ENCODE measurements at places on chromosomes 3 and 15.

DNA sequence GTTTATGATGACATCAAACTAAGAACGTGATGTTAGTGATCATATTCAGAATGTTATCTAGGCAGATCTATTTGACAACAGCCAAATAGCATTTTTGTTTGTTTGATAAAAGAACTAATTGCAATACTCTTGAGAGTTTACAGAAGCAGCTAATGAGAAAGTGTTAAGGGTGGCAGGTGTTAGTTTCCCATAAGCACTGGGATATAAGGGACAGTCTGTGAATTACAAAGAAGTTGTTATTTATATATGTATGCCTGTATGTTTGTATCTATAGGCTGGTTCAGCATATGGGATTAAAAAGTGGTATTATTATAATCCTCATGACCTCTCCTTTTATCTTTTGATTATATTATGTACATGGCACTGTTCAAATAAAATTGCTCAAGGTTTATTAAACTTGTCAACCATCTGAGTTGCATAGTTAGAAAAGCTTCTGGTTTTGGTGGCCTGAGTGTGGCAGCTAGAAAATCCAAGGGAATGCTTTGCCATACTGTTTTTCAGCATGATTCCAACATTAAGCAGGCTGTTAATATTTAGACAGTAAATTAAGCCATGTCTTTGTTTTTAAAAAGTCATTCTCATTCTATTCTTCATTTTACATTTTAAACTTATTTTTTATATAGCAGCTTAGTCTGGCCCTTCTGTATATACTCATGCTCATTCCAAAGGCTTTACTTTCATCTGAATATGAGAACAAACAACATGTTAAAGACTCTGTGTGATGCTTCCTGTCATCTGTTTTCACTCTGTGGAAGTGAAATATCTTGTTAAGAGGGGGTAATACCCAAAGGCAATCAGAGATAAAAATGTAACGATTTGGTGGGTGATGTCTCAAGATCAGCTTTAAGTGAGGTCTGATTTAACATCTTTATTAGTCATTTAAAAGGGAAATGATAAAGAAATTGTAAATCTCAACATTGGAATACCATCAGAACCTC is 13.1 kb downstream of the ROBO2 start:
- DNase-seq = no peak

DNA sequence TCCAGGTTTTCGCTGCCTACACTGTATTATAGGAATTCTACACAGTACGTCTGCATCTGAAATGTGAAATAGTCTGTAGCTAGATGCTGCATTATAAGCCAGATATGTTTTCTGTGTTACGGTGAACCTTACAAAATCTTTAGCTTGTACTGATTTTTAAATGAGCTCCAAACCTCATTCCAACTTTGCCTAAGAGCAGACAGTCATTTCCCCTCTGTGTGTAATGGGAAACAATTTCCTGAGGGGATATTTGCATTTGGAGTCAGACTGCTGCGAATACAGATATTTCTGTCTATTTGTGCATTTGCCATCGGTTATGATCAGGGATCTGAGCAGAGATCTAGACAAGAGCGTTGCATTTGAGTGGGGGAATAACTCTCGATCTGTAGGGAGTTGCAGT is 37.5 kb downstream of the ARNT2 start:
- DNase-seq = no peak

GRCh38 chr3:50339485-50340146 is 1.0 kb downstream of the RASSF1 start:
- no peak for DNase-seq

DNA sequence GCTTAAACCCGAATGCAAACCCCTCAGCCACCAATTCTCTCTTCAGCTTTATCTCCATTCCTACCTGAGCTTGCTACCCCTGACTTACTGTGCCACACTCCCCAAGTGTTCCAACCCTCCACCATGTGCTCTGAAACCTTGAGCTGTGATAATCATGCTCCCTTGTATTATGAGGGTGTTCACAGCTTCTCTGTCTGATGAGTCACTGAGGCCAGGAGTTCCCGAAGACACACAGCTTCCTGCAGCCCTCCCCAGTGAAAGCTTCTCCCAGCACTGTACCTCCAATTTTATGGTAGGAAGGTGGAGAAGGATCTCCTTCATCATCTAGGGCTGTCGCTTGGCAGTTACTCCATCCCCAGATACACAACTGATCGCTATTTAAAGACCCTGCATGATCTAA is 24.9 kb downstream of the STAC start:
- DNase-seq = no peak

- DNase-seq = no peak
Measured at GRCh38 chr3:133712017-133712416, 34.2 kb upstream of the TF start.

DNA sequence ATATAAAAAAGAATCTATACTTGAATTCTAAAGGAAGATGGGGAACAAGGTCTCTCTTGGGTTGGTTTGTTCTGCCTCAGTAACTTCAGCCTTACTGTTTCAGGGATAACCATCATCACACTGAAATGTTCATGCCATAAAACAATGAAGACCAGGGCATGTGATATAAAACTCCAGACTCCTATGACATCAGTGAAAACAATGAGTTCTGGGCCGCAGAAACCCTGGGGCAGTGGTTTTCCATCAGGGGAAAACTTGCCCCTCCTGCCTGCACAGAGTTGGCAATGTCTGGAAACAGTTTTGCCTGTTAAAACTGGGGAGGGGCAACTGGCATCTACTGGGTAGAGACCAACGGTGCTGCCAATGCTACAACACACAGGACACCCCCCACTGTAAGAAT is 46.8 kb downstream of the CA12 start:
- DNase-seq = no peak

DNA sequence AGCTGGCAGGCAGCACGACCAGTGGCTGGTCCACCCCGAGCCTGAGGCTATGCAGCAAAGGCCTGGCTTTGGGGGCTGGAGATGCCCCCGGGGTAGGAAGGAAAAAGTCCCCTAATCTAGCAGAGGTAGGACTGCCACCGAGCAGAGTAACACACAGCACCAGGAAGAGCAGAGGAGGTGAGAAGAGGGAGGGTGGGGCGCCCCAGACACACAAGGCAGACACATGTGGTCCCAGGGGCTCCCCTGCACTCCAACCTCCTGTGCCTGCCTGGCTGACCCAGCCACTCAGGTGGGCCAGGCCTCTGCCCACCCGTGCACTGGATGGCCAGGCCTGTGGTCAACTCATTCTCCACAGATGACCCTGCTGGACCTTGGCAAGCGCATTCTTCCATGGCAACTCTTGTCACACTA is 112.4 kb downstream of the ADCY5 start:
- no peak for DNase-seq

DNA sequence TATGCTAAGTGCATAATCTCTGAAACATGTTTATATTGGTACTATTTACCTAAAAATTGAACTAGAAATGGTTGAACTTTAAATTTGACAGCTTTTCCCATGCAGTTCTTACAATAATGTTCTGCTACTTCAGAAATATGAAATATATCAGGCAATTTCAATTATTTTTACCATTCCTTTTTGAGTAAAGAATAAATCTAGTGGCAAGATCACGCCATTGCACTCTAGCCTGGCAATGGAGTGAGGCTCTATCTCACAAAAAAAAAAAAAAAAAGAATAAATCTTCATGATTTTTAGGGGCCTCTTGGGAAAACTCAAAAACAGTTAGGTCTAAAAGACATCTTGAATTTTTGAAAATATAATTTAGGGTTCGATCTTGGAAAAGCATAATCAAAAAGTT is 10.6 kb upstream of the DNAAF4 start:
- DNase-seq = no peak

DNA sequence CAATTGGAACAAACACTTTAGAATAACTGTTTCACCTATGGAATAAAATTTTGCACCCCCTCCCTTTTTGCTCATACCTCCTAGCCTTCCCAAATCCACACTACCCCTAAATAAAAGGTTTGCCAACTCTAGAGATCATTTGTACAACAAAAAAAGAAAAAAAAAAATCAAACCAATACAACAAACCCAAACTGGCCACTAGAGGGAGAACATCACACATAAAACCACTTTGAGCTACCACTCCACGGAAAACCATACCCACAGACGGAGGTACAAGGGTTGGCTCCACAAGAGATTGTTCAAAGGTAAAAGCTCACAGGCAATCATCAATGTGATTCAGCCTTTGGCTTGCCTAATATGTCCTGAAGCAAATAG is 47.6 kb downstream of the SETMAR start:
- no peak for DNase-seq

DNA sequence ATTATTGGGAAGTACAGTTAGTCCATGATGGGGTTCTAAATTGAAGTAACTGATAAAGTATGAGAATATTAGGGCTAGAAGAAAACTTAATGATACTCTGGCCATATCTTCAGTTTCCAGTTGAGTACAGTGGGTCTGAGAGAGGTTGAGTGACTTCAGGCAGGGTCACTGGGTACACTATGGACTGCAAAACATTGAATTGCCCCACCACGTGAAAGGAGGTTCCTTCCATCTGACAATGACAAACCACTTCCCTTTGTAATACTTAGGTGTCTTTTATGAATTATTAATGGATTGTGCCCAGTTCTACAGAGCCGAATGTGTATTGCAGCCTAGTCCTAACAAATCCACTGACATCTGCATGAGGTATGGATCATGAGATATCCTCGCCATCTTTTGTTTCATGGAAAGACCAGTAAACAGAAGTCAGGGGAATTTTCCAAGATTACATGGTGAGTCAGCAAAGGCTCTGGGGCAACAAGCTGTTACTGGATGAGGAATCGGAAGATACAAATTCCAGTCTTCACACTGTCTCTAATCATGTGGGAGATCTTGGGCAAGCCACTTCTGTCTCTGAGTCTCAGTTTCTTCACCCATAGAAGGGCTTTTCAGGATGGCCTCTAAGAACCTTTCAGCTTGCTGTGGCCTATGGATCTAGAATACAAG is 66.5 kb upstream of the BCL6 start:
- no peak for DNase-seq

DNA sequence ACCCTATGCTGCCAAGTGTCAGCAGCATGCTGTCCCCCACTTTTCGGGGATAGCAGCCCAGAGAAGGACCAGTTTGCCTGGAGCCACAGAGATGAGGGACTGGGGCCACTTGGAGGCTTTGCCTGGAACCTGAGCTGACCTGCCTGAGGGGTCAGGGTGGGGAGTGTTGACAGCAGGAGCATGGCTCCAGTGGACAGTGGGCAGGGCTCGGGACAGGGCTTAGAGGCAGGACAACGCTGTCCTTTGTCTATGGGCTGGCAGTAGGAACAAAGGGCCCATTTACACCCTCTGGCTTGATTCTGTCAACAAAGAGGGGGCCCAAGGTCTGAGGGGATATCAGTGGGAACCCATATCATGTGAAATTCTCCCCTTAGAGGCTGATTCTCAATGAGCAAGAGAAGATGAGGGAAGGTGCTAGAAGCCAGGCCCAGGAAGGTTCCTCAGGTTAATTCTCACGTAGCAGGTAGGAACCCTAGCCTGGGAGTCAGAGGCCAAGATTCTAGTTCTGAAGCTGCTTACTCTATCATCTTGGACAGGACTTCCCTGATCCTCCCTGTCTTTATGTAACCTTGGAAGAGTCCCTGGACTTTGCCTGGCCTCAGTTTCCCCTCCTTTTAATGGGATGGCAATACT is 29.7 kb upstream of the HHATL start:
- no peak for DNase-seq

DNA sequence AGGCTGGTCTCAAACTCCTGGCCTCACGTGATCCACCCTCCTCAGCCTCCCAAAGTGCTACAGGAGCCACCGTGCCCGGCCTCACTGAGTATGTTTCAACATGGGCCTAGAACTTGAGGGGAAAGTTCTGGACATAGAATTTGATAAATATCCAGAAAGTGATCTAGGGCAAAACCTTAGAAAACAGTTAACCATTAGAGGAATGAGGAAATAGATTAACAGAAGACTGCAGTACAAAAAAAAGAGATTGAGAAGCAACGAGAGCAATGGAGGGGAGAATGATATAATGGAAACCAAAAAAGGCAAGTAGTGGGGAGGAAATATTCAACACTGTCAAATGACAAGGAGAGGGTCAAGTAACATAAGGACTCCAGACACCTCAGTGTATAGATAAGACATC is 191.5 kb downstream of the PLCH1 start:
- DNase-seq = no peak

DNA sequence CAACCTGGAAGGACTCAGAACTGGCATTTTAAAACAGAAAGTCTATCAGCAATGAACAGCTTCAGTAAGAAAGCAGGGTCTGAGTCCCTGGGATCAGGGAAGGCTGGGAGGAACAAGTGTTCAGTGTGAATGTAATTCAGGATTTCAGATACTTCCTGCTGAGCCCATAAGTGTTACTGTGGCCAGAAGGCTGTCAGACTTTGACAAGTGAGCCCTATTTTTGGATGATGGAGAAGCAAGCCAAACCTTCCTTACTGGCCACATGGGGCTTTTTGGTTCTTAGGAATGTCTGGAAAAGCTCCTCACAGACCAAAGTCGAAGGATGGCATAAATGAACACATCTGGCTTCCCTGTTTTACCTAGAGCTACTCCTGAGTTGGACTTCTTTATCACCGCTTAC is 157.2 kb downstream of the BBX start:
- DNase-seq = no peak

DNA sequence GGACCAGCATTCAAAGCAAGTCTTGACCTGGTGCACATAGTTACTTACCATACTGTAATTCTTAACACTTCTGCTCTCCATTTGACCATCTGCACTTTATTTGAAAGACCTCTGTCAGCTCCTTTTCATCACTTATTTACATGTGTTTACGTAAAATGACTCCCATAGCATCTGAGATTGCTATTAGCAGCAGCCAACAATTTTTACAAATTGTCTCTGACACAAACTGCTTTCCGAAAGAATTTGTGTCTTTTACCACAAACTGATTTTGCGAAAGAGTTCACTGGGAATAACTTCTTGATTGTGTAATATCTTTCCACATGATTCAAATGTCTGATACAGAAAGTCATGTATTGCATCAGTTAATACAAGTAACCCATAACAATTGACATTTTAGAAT is 144.1 kb upstream of the PEX5L start:
- DNase-seq = no peak

DNA sequence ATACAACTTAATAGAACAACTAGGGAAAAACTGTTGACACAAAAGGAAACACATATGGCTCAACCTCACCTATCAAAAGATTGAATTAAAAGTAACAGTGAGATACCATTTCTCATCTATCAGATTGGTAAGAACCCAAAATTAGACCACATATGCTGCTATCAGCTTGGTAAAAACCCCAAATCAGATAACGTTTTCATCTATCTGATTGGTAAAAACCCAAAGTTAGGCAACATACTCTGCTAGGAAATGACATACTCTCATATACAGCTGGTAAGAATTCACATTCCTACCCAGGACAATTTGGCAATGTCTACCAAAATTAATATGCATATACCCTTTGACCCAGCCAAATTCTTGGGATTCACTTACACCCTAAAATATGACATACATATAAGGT is 26.3 kb downstream of the NRG4 start:
- no peak for DNase-seq

GRCh38 chr15:79400650-79401049 is 31.5 kb upstream of the MINAR1 start:
- no peak for DNase-seq

DNA sequence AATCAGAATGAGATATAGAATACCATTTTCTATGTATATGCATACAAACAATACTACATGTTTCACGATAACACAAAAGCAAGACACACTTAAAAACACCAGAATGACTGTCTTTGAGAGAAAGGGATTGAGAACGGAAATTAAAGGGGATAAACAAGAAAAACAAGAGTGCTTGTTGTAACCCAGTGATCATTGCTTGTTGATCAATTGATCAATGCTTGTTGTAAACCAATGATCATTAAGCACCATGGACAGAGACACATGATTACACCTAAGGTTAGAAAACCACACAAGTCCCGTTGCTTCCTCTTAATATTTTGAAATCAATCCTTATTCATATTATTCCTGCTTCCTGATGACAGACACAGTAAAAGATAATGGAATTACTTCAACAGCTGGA is 1.1 kb upstream of the OR4F15 start:
- DNase-seq = no peak
